ENCODE measurements at places on chromosomes 7 and 10.

GRCh38 chr7:107668296-107668695 is 7.7 kb downstream of the SLC26A4 start:
- no peak for DNase-seq

- no peak for DNase-seq
Measured at GRCh38 chr10:130206216-130206737, 70.1 kb downstream of the GLRX3 start.

GRCh38 chr7:107995184-107996071 is 7.5 kb downstream of the LAMB1 start:
- DNase-seq = no peak

GRCh38 chr7:106457678-106458077 is 172.9 kb upstream of the NAMPT start:
- DNase-seq = no peak

- DNase-seq = no peak
Measured at GRCh38 chr7:134191876-134192275, 64.7 kb downstream of the LRGUK start.

GRCh38 chr10:90871279-90871765 is 452 bp upstream of the RPP30 start:
- DNase-seq = no peak

DNA sequence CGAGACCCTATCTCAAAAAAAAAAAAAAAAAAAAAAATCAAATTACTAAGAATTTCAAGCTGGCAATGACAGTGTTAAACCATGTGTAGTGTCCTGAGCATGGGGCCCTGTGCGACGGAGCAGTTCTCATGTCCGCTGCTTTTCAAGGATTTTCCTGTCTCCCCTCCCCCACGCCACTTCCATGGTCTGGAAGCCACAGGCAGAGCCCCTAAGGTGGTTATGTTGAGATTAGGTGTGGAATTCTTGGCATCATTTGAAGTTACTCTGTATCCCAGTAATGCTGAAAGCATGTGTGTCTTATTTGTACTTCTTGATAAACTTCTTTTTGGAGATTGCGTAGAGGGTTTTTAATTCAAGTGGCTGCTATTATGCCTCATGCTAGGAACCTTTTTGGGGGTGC is 65.2 kb downstream of the PFKFB3 start:
- no peak for DNase-seq

GRCh38 chr7:126339813-126340212 is 912.9 kb downstream of the GRM8 start:
- no peak for DNase-seq

- no peak for DNase-seq
Measured at GRCh38 chr10:124160176-124160575, 66.8 kb upstream of the CHST15 start.

GRCh38 chr7:35695473-35695850 is 527 bp upstream of the HERPUD2 start:
- DNase-seq = no peak

GRCh38 chr7:66452165-66452564 is 176.5 kb upstream of the KCTD7 start:
- DNase-seq = no peak

- no peak for DNase-seq
Measured at GRCh38 chr7:95106401-95106800, 199.0 kb downstream of the PPP1R9A start.

- DNase-seq = peak; percentile 82
Measured at GRCh38 chr10:104353325-104354048, at the start of gene CFAP58. CFAP58 (plus strand) TSS chr10:104353833; CDS start chr10:104353898, 65 bp downstream.

DNA sequence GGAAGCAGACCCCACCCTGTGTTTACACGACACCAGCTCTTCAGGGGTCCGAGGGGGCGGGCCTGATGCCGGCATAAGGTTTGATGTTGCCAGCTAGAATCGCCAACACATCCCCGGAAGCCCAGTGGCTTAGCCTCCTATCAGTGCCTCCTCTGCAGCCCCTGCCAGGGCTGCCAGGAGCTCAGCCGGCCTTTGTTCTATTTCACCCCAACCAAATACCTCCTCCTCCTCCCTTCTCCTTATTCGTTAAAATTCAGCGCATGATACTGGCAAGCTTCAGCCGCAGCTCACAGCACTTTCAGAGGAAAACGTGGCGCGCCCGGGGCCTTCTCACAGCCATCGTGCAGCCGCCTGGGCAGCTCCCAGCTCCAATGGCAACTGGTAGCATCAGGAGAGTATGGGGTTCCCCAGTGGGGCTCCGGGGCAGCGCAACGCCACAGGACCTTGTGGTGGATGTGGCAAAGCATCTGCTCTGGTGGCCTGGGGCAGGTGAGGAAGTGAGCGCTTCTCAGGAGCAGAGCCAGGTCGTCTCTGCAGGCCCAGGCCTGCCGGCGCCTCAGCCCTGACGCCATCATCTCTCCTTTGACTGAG is 176.4 kb upstream of the RHEB start:
- DNase-seq = no peak

GRCh38 chr7:51647931-51648351 is 331.3 kb upstream of the COBL start:
- no peak for DNase-seq

DNA sequence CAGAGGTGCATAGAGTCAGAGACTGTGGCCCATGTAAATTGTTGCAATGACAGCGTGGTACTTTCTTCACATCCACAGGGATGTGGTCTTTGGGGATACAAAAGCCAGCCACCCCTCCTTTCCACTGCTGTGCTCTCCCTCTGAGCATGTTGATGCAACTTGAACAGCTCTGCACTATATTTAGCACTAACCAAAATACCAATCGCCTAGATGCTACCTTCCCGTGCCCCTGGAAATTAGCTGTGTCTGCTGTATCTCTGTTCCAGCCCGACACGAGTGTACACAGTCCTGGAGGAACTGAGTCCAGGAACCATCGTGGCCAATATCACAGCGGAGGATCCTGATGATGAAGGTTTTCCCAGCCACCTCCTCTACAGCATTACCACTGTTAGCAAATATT is 38.1 kb downstream of the CDHR3 start:
- DNase-seq = no peak

GRCh38 chr7:44631458-44632115 is 25.2 kb downstream of the OGDH start:
- no peak for DNase-seq

GRCh38 chr7:87505122-87505521 is 29.6 kb upstream of the ABCB4 start:
- no peak for DNase-seq

- DNase-seq = no peak
Measured at GRCh38 chr10:117921421-117921820, 125.3 kb downstream of the RAB11FIP2 start.

GRCh38 chr10:60388709-60389301 is 870 bp downstream of the ANK3 start:
- no peak for DNase-seq

GRCh38 chr10:97270523-97271154 is 21.8 kb downstream of the ARHGAP19 start:
- DNase-seq = no peak

GRCh38 chr10:25232204-25232603 is 57.4 kb downstream of the GPR158 start:
- DNase-seq = no peak

DNA sequence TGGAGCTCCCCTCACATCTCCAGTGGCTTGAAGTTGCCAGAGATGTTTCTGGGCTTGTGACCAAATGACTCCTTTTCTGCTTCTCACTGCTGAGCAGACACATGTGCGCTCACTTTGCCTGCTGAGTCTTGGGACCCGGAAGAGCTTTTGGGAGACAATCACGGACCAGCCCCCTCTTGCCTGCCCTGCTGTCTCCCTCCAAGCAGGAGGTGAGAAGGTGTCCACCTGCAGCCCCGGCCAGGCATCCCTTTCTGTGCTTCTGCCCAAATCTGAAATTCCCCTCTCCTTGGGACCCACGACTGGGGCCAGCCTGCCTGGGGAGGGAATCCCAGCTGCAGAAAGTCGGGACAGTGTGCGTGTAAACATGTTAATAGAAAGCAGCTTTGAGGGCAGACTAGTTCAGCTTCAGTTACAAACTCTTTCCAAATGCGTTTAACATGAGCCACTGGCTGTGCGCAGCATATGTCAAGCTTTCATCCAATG is 31.7 kb downstream of the HTRA1 start:
- no peak for DNase-seq

GRCh38 chr7:137893143-137893742 is 46.5 kb upstream of the DGKI start:
- DNase-seq = no peak
